ENCODE measurements at places on chromosomes 6 and 20. TPM values are rescaled to one million over a fixed set of nuclear protein-coding genes. Genes with fewer than 3 reads are reported as not detected.

AVP gene
- not detected for total RNA-seq

GRCh38 chr6:22807261-22807660, 237.9 kb downstream of the HDGFL1 start:
- no peaks in the 10 kb centered on the region for H3K36me3 ChIP-seq
- H3K27me3 ChIP-seq: no peaks in the 10 kb centered on the region
- H3K4me3 ChIP-seq: no peak overlapping the region
- no peak overlapping the region for H3K27ac ChIP-seq

LTB gene
- total RNA-seq: 61.8 TPM

DNA sequence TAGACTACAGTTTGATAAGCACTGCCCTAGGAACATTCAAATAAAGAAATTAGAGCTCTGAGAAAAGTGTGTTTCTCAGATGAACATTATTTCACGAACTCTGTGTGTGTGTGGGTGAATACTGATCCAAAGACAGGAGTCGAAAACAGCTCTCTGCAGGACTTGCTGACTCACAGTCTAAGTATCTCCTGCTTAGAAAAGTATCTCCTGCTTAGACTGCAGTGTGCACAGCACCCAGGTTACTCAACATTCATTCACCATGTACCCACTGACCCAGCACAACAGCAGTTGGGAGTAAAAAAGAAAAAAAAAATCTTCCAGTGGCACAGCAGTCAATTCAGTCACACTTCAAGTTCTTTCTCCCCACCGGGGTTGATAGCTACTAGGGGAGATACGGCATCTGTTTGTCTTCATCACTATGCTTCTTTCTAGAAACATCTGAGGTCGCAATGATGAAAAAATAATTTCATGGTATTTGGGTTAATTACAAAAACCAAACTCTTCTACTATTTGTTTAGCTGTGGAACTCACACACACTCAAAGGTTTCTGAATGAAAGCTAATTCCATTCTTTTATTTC, 48.0 kb downstream of the GCLC start:
- DNase-seq: no peak
- no peak overlapping the region for H3K4me3 ChIP-seq
- peaks cover 29% of the 10 kb centered on the region for H3K4me1 ChIP-seq
- peaks cover 3% of the 10 kb centered on the region for H3K27me3 ChIP-seq
- no peak overlapping the region for H3K27ac ChIP-seq
- H3K36me3 ChIP-seq: peaks cover 4% of the 10 kb centered on the region

PRL gene
- total RNA-seq: 0.19 TPM

DNA sequence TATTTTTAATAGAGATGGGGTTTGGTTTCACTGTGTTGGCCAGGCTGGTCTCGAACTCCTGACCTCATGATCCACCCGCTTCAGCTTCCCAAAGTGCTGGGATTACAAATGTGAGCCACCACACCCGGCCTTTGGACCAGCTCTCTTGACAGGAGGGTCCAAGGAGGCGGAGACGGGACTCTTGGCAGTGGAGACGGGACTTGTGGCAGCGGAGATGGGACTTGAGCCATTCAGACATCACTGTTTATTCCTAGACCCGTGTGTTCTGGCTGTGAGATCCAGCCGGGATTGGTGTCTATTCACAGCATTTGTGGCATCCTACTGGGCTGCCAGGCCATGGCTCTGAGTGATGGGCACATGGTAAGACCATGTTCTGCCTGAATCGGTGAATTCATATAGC, 25.6 kb downstream of the PRPF6 start:
- peaks cover 51% of the 10 kb centered on the region for H3K4me1 ChIP-seq
- H3K27me3 ChIP-seq: no peaks in the 10 kb centered on the region
- H3K36me3 ChIP-seq: peaks cover 40% of the 10 kb centered on the region
- H3K4me3 ChIP-seq: no peak overlapping the region

GRCh38 chr6:101986476-101986875, 593.0 kb downstream of the GRIK2 start:
- no peaks in the 10 kb centered on the region for H3K36me3 ChIP-seq
- no peak overlapping the region for H3K4me3 ChIP-seq
- H3K27ac ChIP-seq: no peak overlapping the region
- H3K4me1 ChIP-seq: no peaks in the 10 kb centered on the region
- no peak for DNase-seq

- H3K4me1 ChIP-seq: no peaks in the 10 kb centered on the region
- H3K36me3 ChIP-seq: no peaks in the 10 kb centered on the region
- no peak for DNase-seq
- H3K27ac ChIP-seq: no peak overlapping the region
Observed at GRCh38 chr6:138044458-138044857, 62.8 kb downstream of the PERP start.

KIF6 gene
- not detected for total RNA-seq

- peaks cover 15% of the 10 kb centered on the region for H3K4me1 ChIP-seq
- H3K27me3 ChIP-seq: no peaks in the 10 kb centered on the region
- peak overlapping the region; percentile 99 for H3K27ac ChIP-seq
- peak; percentile 72 for DNase-seq
- peak overlapping the region; percentile 100 for H3K4me3 ChIP-seq
Observed at GRCh38 chr20:35953387-35954199, 709 bp downstream of the SCAND1 start.

- H3K27ac ChIP-seq: peak overlapping the region; percentile 32
- no peaks in the 10 kb centered on the region for H3K27me3 ChIP-seq
- H3K36me3 ChIP-seq: peaks cover 14% of the 10 kb centered on the region
- H3K4me3 ChIP-seq: no peak overlapping the region
- H3K4me1 ChIP-seq: peaks cover 14% of the 10 kb centered on the region
- DNase-seq: no peak
Observed at GRCh38 chr6:42071881-42072583, 21.7 kb downstream of the TAF8 start.

- H3K27ac ChIP-seq: no peak overlapping the region
- H3K36me3 ChIP-seq: no peaks in the 10 kb centered on the region
- H3K4me1 ChIP-seq: no peaks in the 10 kb centered on the region
- no peak for DNase-seq
- H3K27me3 ChIP-seq: no peaks in the 10 kb centered on the region
Observed at GRCh38 chr20:19110285-19110684, 102.2 kb upstream of the SLC24A3 start.

TBP gene
- 25.8 TPM for total RNA-seq

- H3K4me3 ChIP-seq: no peak overlapping the region
- no peak overlapping the region for H3K27ac ChIP-seq
- H3K36me3 ChIP-seq: no peaks in the 10 kb centered on the region
- H3K27me3 ChIP-seq: no peaks in the 10 kb centered on the region
- no peak for DNase-seq
Observed at GRCh38 chr6:121310495-121310894, 23.8 kb downstream of the TBC1D32 start.

DNA sequence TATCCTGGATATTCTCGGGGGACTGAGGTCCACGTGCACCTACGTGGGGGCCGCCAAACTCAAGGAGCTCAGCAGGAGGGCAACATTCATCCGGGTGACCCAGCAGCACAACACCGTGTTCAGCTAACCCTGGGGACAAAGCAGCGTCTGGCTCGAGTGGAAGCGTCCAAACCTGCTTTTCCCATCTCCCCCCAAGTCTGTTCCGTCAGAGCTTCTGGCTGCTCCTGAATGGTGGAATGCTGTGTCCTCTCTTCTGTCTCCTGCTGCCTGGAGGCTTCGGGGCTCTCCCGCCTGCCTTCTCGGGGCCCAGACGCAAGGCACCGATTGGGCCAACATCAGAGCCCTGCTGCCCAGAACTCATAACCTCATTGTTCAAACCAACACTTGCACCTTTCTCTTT, 56.7 kb downstream of the GMPR start:
- DNase-seq: no peak
- H3K4me3 ChIP-seq: no peak overlapping the region
- no peaks in the 10 kb centered on the region for H3K4me1 ChIP-seq
- no peaks in the 10 kb centered on the region for H3K36me3 ChIP-seq

MAP1LC3A gene
- 5.2 TPM for total RNA-seq

CD24 gene
- 1.3 TPM for total RNA-seq

GRCh38 chr6:142732790-142733189, 212.2 kb downstream of the HIVEP2 start:
- H3K4me3 ChIP-seq: no peak overlapping the region
- H3K27me3 ChIP-seq: no peaks in the 10 kb centered on the region
- H3K36me3 ChIP-seq: no peaks in the 10 kb centered on the region

DNA sequence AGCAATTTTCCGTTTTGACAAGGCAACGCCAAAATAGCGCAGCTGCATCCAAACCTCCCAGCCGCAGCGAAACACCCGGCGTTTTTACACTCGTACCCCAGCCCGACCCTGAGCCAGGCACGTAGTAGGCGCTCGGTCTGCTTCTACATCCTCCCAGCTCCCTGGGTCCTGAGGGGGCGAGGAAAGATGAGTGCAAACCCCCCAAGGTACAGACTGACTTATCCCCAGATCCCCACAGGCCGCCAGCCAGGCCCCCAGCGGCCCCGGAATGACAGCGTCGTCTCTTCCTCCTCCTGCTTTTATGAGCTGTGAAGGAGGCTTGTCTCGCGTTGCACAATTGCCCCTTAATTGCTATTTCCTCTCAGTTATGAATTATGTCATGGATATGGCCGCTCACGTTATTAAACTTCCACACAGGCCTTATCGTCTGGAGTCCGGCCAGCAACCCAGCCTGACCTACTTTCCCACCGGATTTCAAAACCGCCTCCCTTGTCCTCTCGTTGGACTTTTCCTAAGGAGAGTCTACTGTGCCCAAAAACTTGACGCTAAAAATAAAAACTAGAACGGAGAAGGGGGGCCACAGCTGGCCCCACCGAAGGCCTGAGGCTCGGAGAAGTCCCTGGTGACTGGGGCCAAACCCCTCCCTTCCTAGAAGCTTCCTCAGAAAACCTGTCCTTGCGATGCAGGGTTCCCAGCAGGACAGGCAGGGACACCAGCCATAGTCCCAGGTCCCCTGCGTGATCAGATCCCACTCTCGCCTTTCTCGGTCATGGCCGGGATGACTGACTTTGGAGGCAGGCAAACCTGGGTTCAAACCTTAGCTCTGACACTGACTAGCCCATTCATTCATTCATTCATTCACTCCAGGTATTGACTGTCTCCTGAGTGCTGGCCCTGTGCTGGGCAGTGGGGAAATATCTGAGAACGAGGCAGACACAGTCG, 130.9 kb upstream of the PTPN1 start:
- H3K4me3 ChIP-seq: no peak overlapping the region
- H3K27me3 ChIP-seq: no peaks in the 10 kb centered on the region
- no peaks in the 10 kb centered on the region for H3K36me3 ChIP-seq

DNA sequence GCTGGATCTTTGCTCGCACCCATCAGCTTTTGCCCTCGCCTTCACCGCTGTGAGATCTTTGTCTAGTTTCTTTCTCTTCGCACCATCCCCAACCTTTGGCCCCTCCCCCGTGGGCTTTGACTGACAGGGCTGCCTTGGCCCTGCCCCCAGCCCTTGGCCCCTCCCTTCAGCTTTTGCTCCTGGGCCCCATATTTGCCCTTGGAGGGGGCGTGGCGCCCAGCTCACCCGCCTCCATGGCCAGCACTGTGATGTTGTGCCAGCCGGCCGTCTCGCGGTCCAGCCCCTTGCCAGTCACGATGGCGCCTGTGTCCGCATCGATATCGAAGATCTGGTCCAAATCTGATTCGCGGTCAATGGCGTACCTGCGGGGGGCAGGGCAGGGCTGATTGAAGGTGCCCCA, 81.1 kb downstream of the CD40 start:
- H3K27me3 ChIP-seq: peaks cover 27% of the 10 kb centered on the region
- H3K4me1 ChIP-seq: no peaks in the 10 kb centered on the region
- DNase-seq: peak; percentile 19
- no peaks in the 10 kb centered on the region for H3K36me3 ChIP-seq
- no peak overlapping the region for H3K27ac ChIP-seq
- peak overlapping the region; percentile 18 for H3K4me3 ChIP-seq

SAYSD1 gene
- 21.0 TPM for total RNA-seq

MYCT1 gene
- not detected for total RNA-seq

Measured in activated T-cell treated with anti-CD3 and anti-CD28 coated beads, Interleukin-2, amount 50 U/mL, for 72 hours (primary cell).